ENCODE measurements at places on chromosomes 3 and 15. TPM values are rescaled to one million over a fixed set of nuclear protein-coding genes. Genes with fewer than 3 reads are reported as not detected.

The PLCH1 gene
- polyA plus RNA-seq: 0.02 TPM

The SST gene
- not detected for polyA plus RNA-seq

The CYP8B1 gene
- polyA plus RNA-seq: not detected

The TMEM89 gene
- polyA plus RNA-seq: not detected

The TMA7 gene
- 616 TPM for polyA plus RNA-seq

The SLC22A13 gene
- not detected for polyA plus RNA-seq

The RAD51 gene
- polyA plus RNA-seq: 40.6 TPM

- peak; percentile 40 for DNase-seq
Observed at GRCh38 chr3:195897853-195898415, 10.4 kb downstream of the TNK2 start.

DNA sequence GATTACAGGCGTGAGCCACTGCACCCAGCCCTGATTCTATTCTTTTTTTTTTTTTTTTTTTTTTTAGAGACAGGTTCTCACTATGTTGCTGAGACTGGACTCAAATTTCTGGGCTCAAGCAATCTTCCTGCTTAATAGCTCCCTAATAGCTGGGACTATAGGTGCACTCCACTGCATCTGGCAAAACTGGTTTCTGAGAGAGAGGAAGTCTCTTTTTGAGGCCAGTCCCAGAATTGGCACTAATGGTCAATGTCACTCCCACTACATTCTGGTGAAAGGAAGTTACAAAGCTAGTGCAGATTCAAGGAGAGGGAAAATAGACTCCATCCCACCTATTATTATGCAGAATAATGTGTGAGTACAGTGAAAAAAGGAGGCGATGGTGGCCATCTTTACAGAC, 5.8 kb upstream of the TGFBR2 start:
- no peak for DNase-seq

GRCh38 chr3:54999811-55000210, 72.0 kb upstream of the LRTM1 start:
- no peak for DNase-seq

DNA sequence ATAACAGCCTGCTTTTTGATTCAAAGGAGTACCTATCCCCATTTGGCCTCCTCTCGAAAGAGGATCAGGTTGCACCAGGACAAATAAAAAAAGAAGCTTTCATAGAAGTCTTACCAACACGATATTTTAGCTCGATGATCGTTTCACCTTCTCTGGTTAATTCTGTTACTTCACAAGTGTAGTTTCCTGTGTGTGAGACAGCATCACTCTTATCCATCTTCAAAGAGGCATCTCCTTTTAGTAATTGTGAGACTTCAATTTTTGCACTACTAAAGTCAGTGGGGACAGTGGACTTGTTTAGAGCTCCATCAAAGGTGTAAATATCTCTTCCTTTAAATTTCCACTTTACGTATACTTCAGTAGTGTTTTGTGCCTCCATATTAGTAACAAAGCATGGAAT, 11.0 kb downstream of the CD47 start:
- no peak for DNase-seq

DNA sequence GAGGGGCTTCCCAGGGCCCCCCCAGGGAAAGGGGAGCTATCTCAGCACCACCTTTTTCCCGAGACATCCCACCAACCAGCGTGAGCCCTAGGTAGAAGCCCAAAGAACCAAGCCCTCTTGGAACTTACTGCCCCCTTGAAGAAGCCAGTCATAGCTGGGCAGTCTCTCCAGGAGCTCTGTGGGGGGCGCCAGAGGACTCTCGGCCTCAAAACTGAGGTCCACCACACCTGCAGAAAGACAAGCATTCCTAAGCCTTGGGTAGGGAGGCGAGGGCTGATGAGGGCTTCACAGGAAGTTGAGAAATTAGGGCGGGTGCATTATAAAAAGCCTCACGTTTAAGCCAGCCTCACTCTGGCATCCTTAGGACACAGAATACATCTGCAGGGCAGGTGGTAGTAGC, 9.0 kb downstream of the SSUH2 start:
- no peak for DNase-seq
